NCI-H774 (cell line): ENCODE measurements at places on chromosomes 1 and 21.
A peak's percentile ranks its signal among the peaks of the same experiment; 100 is the strongest.

DNA sequence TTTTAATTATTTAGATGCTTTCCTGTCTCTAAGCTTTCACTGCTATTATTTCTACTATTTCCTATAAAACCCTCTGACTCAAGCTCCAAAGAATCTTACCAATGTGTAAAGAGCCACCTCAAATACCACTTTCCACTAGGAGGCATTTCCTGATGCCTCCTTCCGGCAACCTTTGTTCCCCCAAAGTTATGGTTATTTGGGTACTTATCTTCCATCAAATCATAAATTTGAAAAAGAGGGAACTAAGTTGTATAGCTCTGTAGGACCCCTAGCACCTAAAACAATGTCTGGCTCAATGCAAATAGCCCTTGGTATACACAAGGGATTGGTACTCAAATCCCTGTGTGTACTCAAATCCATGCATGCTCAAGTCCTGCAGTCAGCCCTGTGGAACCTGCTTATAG lies 79.6 kb downstream of the NME7 start:
- no peak for DNase-seq

DNA sequence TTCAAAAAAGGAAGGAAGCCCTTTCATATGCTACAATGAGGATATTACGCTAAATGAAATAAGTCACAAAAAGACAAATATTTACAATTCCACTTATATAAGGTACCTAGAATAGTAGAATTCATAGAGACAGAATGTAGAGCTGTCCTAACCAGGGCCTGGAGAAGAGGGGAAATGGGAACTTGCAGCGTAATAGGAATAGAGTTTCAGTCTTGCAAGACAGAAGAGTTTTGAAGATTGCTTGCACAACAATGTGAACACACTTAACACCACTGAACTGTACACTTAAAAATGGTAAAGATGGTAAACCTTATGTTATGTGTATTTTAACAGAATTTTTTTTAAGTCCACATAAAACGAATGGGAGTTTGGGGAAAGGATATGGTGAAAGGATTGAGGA lies 2.9 kb downstream of the CD1B start:
- no peak for DNase-seq

DNA sequence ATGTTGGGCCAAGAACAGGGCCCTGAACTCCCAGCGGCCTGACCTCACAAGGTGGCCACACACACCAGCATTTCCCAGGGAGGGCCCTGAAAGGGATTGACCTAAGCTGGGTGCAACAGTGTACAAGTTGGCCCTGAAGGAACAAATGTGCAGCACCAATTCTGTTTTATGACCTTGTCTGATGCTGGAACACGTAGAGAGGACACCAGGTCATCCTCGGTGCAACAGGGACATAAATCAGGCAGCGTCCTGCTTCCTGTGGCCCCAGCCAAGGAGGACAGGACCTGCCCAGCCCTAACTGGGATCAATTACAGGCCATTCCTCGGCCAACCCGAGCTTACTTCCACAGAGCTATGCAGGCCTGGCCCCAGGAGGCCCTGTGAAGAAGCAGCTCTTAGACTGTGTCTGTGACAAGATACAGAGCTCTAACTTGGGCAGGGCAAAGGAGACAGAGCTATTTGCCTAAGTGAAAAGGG lies 12.8 kb upstream of the PHC2 start:
- no peak for DNase-seq

DNA sequence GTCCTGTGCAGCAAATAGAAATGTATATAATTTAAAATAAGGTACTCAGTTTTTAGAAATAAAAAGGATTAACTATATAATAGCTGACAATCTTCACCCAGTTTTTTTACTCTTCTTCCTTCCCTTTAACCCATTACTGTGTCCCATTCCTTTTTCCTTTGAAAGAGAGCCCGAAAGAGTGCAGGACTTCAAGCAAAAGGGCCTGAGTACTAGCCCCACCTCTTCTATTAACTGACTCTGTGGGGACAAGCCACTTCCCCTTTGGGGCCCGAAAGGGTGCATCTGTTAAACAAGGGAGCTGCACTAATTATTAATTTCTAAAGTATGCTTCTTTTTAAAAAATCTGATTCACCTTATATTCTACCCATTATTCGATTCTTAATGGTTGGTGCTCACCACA lies 3.3 kb downstream of the USP24 start:
- no peak for DNase-seq

DNA sequence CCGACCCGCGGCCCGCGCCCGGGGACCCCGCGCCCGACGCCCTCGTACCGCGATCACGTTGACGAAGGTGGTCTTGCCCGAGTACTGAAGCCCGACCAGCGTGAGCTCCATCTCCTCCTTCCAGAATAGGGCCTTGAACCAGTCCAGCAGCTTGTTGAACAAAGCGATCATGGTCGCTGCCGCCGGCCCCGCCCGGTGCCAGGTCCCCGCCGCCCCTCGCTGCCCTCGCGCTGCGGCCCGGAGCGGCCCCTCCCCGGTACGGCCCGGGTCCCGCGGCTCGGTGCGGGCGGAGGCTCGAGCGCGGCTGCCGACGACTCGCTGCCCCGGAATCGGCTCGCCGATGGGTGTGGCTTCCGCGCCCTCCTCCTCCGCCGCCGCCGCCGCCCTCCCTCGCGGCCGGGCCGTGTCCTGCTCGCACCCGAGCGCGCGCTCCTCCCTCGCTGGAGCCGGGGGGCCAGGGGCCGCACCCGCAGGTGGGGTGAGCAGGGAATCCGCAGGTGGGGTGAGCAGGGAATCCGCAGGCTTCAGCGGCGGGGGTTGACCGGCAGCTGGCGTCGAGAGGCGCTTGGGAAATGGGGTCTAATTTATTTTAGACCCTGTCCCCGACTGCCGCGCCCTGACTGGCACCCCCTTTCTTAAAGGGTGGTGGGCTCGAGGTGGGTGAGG lies at the start of gene ARL8A:
TSS of gene ARL8A (minus strand) at position 336 of the 666 bp plus-strand sequence. CDS start at position 171, 165 bp downstream.
- DNase-seq, result peak; percentile 59

- peak; percentile 20 for DNase-seq
Observed at GRCh38 chr21:38139380-38140168, 117.2 kb upstream of the KCNJ15 start.

GRCh38 chr1:18661404-18662285 lies 31.0 kb downstream of the PAX7 start:
- DNase-seq, result no peak

DNA sequence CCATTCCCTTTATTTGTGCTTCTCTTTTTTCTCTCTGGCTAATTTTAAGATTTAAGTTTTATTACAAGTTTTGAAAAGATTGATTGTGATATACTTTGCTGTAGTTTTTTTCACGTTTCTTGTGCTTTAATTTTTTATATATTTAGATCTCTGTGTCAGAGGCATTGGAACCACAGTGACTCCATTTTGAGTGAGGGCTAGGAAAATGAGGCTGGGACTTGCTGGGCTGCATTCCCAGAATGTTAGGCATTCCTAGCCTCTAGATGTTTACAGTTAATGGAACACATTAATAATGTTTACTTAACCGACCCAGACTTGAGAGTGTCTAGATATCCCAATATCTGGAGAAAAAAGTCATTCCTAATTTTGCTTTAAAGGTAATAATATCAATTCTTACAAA lies 939.4 kb downstream of the BRINP3 start:
- no peak for DNase-seq

- no peak for DNase-seq
Observed at GRCh38 chr21:32612999-32613337, 791 bp upstream of the CFAP298 start.

GRCh38 chr1:244817415-244817894 lies 18.0 kb upstream of the COX20 start:
- no peak for DNase-seq

DNA sequence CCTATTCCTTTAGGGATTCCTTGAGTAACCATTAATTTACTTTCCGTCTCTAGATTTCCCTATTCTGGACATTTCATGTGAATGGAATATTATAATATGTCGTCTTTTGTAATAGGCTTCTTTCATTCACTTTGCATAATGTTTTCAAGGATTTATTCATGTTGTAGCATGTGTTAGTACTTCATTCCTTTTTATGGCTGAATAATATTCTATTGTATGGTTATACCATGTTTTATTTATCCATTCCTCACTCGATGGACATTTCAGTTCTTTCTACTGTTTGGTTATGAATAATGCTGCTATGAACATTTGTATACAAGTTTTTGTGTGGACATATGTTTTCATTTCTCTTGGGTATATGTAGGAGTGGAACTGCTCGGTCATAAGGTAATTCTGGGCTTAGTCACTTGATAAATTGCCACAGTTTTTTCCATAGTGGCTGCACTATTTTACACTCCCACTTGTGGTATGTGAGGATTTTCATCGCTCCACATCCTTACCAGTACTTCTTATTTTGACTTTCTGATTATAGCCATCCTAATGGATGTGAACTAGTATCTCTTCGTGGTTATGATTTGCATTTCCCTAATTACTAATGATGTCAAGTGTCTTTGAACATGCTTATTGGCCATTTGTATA lies 17.7 kb downstream of the PPP2R5A start:
- no peak for DNase-seq

GRCh38 chr1:39507230-39507928 lies 15.9 kb downstream of the BMP8A start:
- DNase-seq, result no peak

DNA sequence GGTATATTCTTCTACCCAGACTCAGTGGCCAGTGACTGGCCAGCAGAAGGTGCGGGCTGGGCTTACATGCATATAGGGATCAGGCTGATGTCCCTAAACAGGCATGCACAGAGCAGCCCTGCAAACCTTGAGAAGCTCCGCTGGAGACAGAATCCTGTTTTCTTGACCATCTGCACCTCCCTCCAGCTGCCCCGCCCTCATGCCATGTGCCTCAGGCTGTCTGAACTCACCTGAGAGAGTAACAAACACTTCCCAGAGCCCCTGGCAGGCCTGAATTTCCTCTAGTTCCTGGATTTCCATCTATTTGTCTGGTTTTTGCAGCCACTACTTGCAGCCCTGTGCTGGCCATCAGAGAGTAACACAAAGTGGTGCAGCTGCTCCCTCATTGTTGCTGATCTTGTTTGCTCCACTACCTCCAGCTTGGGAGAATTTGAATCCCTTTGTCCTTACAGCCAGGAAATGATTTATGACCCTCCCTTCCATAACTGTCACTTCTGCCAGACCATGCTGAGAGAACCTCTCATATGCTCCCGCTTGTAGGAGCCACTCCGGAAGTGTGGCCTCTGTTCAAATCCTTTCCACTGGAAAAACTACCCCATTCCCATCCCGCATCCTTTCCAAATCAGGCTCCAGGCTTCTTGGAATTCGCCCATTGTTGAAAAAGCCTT lies 113.6 kb downstream of the NMNAT2 start:
- peak; percentile 62 for DNase-seq

GRCh38 chr1:158654571-158654970 lies 31.9 kb downstream of the SPTA1 start:
- DNase-seq, result no peak

DNA sequence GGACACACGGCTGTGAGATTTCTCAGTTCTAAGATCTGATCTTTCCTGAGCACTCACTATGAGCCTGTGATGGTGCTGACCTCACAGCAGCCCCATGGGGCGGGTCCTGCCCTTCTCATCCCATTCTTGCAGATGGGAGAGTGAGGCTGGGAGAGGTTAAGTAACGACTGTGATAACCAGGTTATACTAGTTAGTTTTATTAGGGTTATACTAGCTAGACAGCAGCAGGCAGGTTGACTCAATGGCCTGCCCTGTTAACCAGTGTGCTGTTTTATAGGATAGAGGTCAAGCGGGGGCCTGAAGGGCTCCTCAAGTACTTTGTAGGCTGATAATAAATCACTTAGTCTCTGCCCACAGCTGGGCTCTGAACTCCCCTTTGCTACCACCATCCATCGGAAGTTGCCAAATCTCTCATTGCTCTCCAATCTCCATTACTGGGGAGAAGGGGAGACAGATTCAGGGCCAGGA lies 4.8 kb downstream of the CNTN2 start:
- no peak for DNase-seq

- no peak for DNase-seq
Observed at GRCh38 chr1:116553386-116554115, 17.3 kb downstream of the CD58 start.

DNA sequence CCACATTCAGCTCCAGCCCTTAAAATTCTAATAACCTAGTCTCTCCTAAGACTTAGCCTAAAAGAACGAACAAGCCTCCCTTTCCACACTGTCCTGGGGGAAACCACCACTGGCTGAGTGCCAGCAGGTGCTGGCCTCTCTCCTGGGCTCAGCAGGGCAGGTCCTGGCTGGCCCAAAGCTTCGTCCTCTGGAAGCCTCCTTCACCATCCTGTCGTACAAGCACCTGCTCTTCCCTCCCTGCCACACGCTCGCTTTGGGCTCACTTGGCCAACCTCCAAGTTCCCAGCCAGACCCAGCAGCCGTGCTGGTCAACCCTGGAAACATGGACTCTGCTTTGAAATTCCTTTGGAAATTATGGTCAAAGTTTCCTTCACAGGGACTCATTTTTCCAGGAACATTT lies 58.2 kb upstream of the SLC25A33 start:
- DNase-seq, result no peak

DNA sequence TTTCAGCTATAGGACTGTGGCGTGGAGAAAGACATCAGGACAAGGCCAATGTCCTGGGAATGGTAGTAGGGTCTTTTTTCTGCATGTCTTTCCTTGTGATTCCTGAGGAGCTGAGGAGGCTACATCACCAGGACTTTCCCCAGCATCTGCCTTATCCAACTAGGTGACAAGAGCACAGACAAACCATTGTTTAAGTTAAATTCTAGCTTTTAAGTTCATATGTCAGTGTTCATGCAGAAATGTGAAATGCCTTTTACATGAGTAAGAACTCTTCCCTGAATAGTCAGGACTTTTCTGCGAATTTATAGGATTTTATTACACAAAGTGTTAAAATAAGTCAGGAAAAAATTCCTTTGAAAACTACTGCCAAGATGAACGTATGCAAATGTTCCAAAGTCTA lies 154.2 kb downstream of the PTGER3 start:
- no peak for DNase-seq

- DNase-seq, result no peak
Observed at GRCh38 chr1:15541231-15541792, 14.7 kb downstream of the DNAJC16 start.

DNA sequence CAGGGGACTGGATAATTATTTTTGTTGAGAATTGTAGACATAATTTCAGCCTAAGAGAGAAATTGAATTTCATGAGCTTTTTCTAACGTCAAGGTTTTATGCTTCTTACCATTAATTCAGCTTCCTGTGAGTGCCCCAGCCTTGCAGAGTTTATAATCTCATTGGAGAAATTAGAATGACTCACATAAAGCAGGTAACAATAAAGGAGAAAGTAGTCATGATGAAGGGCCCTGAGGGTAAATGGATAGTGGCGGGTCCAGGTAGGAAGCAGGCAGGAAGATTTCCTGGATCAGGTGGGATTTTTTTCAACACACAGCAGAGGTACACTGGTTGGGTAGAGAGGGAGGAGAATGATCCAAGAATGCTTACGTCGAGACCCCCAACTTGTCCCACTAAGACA lies 311.4 kb downstream of the BARHL2 start:
- DNase-seq, result no peak

GRCh38 chr1:181763736-181764135 lies 280.4 kb downstream of the CACNA1E start:
- no peak for DNase-seq
